PC-9 (cell line): ENCODE measurements at places on chromosomes 2 and 18. TPM values are rescaled to one million over a fixed set of nuclear protein-coding genes. Genes with fewer than 3 reads are reported as not detected.

DNA sequence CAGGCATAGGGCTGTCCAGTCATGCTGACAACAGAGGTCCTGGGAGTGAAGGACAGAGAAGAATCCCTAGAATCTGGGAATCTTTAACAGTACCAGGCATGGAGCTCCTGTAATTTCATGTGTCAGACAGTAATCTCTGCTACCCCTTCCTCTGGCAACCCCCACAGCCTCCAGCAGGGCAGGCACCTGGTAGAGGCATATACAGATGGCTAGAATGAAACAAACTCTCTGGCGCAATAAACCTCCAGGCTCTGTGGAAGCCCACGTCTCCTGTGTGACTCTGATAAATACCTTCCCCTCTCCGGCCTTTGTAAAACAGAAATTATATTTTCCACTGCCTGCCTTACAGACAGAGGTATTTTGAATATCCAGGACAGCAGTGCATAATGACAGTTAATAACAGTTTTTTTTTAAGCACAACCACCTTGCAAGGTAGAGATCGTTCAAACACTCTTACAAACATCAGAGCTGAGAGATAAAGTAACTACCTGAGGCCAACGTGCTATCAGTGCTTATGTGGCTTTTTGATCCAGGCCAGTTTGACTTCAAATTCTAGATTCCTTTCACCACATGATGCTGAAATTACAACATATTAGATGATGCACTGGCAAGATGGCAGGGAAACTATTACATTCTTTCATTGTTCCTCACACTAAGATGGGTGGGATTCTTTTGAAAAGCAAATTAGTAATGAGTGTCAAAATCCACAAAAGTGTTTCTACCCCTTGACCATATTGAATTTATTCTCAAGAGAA lies 47.7 kb upstream of the TMEM247 start:
- H3K27ac ChIP-seq, result no peak overlapping the region
- DNase-seq, result no peak
- H3K27me3 ChIP-seq, result no peaks in the 10 kb centered on the region
- H3K36me3 ChIP-seq, result no peaks in the 10 kb centered on the region
- no peak overlapping the region for H3K4me3 ChIP-seq

GRCh38 chr2:146576339-146577111 lies 1268.3 kb upstream of the ACVR2A start:
- H3K4me1 ChIP-seq, result peaks cover 4% of the 10 kb centered on the region; the same call in 1 of the 2 replicates
- no peaks in the 10 kb centered on the region for H3K36me3 ChIP-seq
- no peak overlapping the region for H3K27ac ChIP-seq
- DNase-seq, result no peak
- H3K27me3 ChIP-seq, result no peaks in the 10 kb centered on the region

CHST9 gene
- total RNA-seq, result 0.07 TPM in 1 of 2 replicates, not detected in the other

C1QL2 gene
- total RNA-seq, result not detected in 2 replicates
